ENCODE measurements at places on chromosomes 7 and 10.

DNA sequence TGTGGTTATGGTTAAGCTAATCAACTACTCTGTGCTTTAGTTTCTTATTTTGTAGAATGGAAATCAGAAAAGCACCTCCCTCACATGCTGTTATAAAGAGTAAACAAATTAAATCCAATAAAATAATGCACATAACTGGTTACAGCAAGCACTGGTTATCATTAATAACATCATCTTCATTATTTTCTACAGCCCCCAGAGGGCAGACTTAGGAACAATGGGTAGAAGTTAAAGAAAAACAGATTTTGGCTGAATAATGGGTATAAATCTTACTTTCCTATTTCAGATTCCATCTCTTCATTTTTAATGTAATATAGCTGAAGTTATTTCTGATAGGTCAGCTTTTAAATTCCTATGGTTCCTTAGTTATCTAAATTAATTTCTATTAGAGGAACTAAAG, 126.5 kb downstream of the DOCK4 start:
- no peak overlapping the region for H3K27ac ChIP-seq
- peaks cover 10% of the 10 kb centered on the region for H3K4me1 ChIP-seq

DNA sequence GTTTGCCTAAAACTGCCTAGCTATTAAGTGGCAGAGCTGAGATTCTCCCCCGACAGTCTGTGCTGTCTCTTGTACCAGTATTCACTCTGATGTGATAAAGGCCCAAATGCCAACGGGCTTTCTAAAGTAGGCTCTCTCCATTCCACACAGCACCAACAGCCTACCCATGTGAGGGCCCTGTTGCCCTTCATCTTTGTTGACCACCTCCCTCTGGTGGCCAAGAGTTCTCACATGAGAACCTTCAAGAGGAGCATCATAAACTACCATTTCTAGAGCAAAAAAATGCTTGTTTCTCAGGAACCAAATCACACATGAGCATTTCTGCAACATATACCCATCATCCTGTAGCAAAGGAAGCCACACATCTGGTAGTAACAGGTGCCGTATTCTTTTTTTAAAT, 185.8 kb downstream of the GRM8 start:
- H3K4me1 ChIP-seq: no peaks in the 10 kb centered on the region
- H3K27ac ChIP-seq: no peak overlapping the region
- H3K4me3 ChIP-seq: no peak overlapping the region
- DNase-seq: no peak
- H3K36me3 ChIP-seq: no peaks in the 10 kb centered on the region

GRCh38 chr7:83096065-83096580, 66.6 kb downstream of the PCLO start:
- DNase-seq: no peak
- H3K27ac ChIP-seq: no peak overlapping the region
- H3K27me3 ChIP-seq: no peaks in the 10 kb centered on the region
- no peaks in the 10 kb centered on the region for H3K4me1 ChIP-seq
- H3K4me3 ChIP-seq: no peak overlapping the region

GRCh38 chr10:52454491-52454890, 140.4 kb downstream of the DKK1 start:
- no peaks in the 10 kb centered on the region for H3K36me3 ChIP-seq
- no peak for DNase-seq
- no peak overlapping the region for H3K27ac ChIP-seq
- H3K27me3 ChIP-seq: no peaks in the 10 kb centered on the region
- no peak overlapping the region for H3K4me3 ChIP-seq

DNA sequence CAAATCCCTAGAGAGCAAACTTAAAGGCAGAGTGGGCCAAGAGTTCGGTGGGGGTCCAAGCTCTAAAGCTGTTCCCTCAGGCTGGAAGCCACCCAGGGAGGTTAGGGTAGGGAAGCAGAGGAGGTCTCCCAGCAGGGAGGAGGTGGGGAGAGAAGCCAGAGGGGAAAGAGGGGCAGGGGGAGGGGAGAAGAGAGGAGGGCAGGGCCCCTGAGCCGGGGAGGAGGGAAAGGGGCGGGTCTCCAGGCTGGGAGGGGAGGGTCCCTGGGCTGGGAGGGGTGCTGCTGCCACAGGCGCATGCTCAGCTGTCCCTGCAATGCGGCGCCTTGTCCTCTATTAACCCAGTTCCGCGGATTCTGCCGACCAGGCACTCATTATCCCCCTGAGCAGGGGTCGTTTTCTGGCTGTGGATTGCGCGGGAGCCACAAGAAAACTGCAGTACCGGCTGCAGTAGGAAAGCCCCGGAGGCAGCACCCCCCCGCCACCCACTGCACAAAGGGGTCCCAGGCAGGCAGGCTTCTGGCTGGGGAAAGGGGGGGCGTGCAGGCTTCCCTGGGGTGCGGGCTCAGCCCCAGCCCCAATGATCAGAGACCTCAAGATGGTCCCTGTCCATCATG, 49.3 kb downstream of the CAMK2B start:
- no peak overlapping the region for H3K27ac ChIP-seq
- no peak overlapping the region for H3K4me3 ChIP-seq
- no peaks in the 10 kb centered on the region for H3K4me1 ChIP-seq
- H3K36me3 ChIP-seq: no peaks in the 10 kb centered on the region

GRCh38 chr7:41035794-41036193, 667.1 kb downstream of the INHBA start:
- no peak overlapping the region for H3K4me3 ChIP-seq
- H3K27me3 ChIP-seq: no peaks in the 10 kb centered on the region
- H3K4me1 ChIP-seq: no peaks in the 10 kb centered on the region
- no peak overlapping the region for H3K27ac ChIP-seq
- H3K36me3 ChIP-seq: no peaks in the 10 kb centered on the region

GRCh38 chr10:63171926-63172325, 38.8 kb downstream of the NRBF2 start:
- H3K4me1 ChIP-seq: peaks cover 76% of the 10 kb centered on the region
- peak overlapping the region; percentile 87 for H3K27ac ChIP-seq
- H3K36me3 ChIP-seq: peaks cover 88% of the 10 kb centered on the region
- DNase-seq: no peak
- H3K27me3 ChIP-seq: no peaks in the 10 kb centered on the region

- H3K36me3 ChIP-seq: peaks cover 90% of the 10 kb centered on the region
- peak; percentile 40 for DNase-seq
- no peaks in the 10 kb centered on the region for H3K27me3 ChIP-seq
- no peak overlapping the region for H3K4me3 ChIP-seq
Observed at GRCh38 chr7:98930921-98931320, 52.6 kb downstream of the TRRAP start.

GRCh38 chr7:25260862-25261494, 32.7 kb upstream of the NPVF start:
- no peaks in the 10 kb centered on the region for H3K36me3 ChIP-seq
- DNase-seq: no peak
- peak overlapping the region; percentile 3 for H3K27ac ChIP-seq
- H3K4me1 ChIP-seq: peaks cover 29% of the 10 kb centered on the region
- no peak overlapping the region for H3K4me3 ChIP-seq
- peaks cover 4% of the 10 kb centered on the region for H3K27me3 ChIP-seq

DNA sequence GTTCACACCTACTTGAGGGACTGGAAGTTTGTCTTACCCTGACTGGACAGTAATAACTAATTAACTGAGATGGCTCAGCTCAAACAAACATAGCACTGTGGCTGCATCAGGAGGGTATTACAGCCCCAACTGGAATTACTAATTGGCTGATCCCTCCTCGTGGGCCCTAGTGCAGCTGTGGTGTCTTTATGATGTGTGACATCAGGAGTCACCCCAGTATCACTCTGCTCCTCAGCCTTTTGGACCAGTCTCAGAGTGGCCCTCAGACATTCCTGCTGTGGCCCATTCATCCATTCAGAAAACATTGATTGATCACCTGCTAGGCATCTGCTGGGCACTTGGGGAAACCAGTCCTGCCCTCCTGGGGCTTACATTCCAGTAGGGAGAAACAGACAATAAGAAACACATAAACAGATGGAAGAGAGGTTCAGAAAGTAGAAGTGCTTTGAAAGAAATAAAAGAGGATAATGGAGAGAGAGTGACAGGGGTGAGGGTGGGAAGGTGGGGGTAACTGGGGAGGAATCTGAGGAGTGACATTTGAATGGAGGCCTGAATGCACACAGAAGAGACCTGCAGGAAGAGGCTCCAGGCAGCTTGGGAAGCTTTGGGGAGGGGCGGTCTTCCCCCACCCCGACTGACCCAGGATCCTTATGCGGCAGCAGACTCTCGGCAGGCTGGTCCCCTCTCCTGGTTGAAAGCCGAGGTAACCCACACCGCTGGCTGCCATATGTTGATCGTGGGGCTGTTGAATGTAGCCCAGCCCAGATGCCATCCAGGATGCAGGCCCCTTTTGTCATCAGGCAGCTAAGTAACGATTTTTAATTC, 113.1 kb downstream of the C10orf105 start:
- no peak for DNase-seq
- H3K4me3 ChIP-seq: no peak overlapping the region
- peaks cover 10% of the 10 kb centered on the region for H3K4me1 ChIP-seq
- no peaks in the 10 kb centered on the region for H3K36me3 ChIP-seq

- no peak overlapping the region for H3K4me3 ChIP-seq
- no peaks in the 10 kb centered on the region for H3K27me3 ChIP-seq
- no peaks in the 10 kb centered on the region for H3K4me1 ChIP-seq
- H3K36me3 ChIP-seq: peaks cover 5% of the 10 kb centered on the region
Observed at GRCh38 chr10:129792864-129793263, 171.2 kb downstream of the EBF3 start.

DNA sequence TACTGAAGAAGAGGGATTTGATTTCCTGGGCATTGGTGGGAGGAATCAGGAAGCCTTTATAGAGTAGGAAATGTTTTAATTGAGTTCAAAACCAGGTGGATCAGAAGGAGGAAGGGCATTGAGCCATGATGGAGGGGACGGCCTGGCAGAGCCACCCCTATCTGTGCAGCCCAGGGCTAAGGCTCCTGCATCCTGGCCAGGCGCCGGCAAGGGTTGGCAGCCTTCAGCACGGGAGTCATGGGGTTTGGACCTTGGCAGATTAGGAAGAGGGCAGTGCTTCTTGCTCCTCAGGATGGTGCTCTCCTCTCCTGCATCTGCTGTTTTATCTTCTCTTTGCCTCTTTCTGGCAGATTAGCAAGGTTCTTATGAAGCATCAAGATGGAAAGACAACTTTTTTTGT, 12.5 kb downstream of the ZNF862 start:
- no peaks in the 10 kb centered on the region for H3K27me3 ChIP-seq
- H3K4me3 ChIP-seq: no peak overlapping the region
- H3K27ac ChIP-seq: no peak overlapping the region
- peaks cover 49% of the 10 kb centered on the region for H3K4me1 ChIP-seq
- DNase-seq: no peak

- no peaks in the 10 kb centered on the region for H3K27me3 ChIP-seq
- DNase-seq: no peak
- peak overlapping the region; percentile 95 for H3K27ac ChIP-seq
- H3K36me3 ChIP-seq: peaks cover 53% of the 10 kb centered on the region
- H3K4me3 ChIP-seq: no peak overlapping the region
Observed at GRCh38 chr10:112460366-112460765, 13.4 kb downstream of the VTI1A start.

GRCh38 chr7:2110610-2111396, 121.9 kb downstream of the MAD1L1 start:
- peaks cover 31% of the 10 kb centered on the region for H3K36me3 ChIP-seq
- no peaks in the 10 kb centered on the region for H3K27me3 ChIP-seq
- H3K4me3 ChIP-seq: peak overlapping the region; percentile 41
- H3K27ac ChIP-seq: peak overlapping the region; percentile 87

DNA sequence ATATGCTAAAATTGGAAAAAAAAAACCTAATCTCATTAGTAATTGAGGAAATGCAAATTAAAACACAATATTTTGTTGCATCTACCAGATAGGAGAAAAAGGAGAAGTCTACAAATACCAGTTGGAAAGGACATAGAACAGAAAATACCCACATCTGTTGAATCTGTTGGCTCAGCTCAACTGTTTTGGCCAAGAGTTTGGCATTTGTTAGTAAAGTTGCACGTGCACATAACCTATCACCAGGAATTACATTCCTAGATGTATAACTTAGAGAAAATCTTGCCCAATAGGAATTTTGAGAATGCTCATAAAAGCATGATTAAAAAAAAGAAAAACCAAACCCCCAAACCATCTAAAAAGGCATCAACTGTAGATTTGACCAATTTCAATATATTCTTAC, 282.1 kb upstream of the BMPER start:
- no peak for DNase-seq
- H3K27me3 ChIP-seq: no peaks in the 10 kb centered on the region
- H3K36me3 ChIP-seq: no peaks in the 10 kb centered on the region
- H3K4me1 ChIP-seq: no peaks in the 10 kb centered on the region
- H3K4me3 ChIP-seq: no peak overlapping the region

DNA sequence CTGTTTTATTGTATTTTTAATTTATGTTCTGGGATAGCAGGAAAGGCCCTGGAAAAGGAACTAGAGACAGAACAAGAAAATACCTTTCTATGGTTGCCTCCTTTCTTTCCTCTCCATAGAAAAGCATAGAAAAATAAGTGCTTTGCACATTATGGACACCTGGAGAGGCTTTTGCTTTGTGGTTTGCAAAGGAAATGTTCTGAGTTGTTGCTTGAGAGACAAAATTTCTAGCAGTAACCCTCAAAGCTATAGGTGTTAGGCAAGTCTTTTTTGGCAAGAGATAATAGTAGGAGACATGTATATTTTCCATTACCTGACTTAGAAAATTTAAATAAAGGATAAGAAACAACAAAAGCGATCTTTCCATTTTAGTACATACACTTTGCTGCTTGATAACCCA, 378.6 kb upstream of the PRKCQ start:
- peaks cover 19% of the 10 kb centered on the region for H3K4me1 ChIP-seq
- no peaks in the 10 kb centered on the region for H3K36me3 ChIP-seq
- H3K4me3 ChIP-seq: no peak overlapping the region
- no peak overlapping the region for H3K27ac ChIP-seq

- H3K36me3 ChIP-seq: peaks cover 2% of the 10 kb centered on the region
- DNase-seq: no peak
- H3K27ac ChIP-seq: no peak overlapping the region
- peaks cover 17% of the 10 kb centered on the region for H3K27me3 ChIP-seq
Observed at GRCh38 chr7:158032561-158033115, 555.0 kb downstream of the PTPRN2 start.

- H3K27me3 ChIP-seq: no peaks in the 10 kb centered on the region
- no peak for DNase-seq
- no peaks in the 10 kb centered on the region for H3K4me1 ChIP-seq
- no peak overlapping the region for H3K27ac ChIP-seq
Observed at GRCh38 chr7:122199171-122199570, 55.1 kb upstream of the AASS start.

GRCh38 chr10:72065439-72066025, 22.8 kb downstream of the SPOCK2 start:
- peak overlapping the region; percentile 40 for H3K27ac ChIP-seq
- peaks cover 93% of the 10 kb centered on the region for H3K36me3 ChIP-seq
- H3K4me3 ChIP-seq: no peak overlapping the region
- peaks cover 22% of the 10 kb centered on the region for H3K4me1 ChIP-seq
- no peaks in the 10 kb centered on the region for H3K27me3 ChIP-seq

GRCh38 chr10:74072503-74072902, 74.6 kb downstream of the VCL start:
- peaks cover 58% of the 10 kb centered on the region for H3K36me3 ChIP-seq
- no peak overlapping the region for H3K27ac ChIP-seq
- H3K4me3 ChIP-seq: no peak overlapping the region
- no peak for DNase-seq

- H3K4me3 ChIP-seq: no peak within 1 kb of the TSS
- no peak for DNase-seq
- H3K27ac ChIP-seq: no peak within 1 kb of the TSS
- no peaks in the 10 kb centered on the region for H3K27me3 ChIP-seq
Observed at GRCh38 chr7:102912742-102913141, at the start of gene LRRC17. Gene LRRC17, plus strand, starts transcription at chr7:102913000. Its CDS starts 20,914 bp downstream, at chr7:102933914.

Data from activated T-cell treated with anti-CD3 and anti-CD28 coated beads, Interleukin-2, amount 50 U/mL, for 24 hours (primary cell).